Mesenteric fat pad (tissue), 1 donor: ENCODE measurements at places on chromosomes 11 and 22. TPM values are rescaled to one million over a fixed set of nuclear protein-coding genes. Genes with fewer than 3 reads are reported as not detected.

DNA sequence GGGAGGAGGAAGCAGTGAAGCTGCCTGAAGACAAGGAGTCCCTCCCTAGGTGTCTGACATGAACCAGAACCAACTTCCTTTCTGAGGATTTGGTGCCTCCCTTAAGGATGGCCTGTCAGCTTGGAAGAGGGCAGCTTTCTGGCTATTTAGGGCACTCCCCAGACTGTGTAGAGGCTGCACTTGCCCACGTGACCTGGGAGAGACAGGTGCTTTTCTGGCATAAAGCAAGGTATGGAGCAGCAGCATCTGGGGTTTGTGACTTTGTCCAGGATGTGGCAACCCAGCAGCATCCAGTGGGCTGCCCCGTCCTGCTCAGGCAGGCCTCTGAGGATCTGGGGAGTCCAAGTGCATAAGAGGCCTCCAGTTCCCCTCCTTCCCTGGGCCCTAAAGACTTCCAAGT is 42.0 kb upstream of the TLCD5 start:
- DNase-seq: no peak

- no peak for DNase-seq
Measured at GRCh38 chr22:36486619-36487384, 5.4 kb upstream of the TXN2 start.

The SPDYC gene
- not detected for total RNA-seq

The IRAG1 gene
- 24.8 TPM for total RNA-seq

- no peak for DNase-seq
Measured at GRCh38 chr11:47185305-47186075, 744 bp downstream of the PACSIN3 start.

The POU2AF2 gene
- not detected for total RNA-seq

DNA sequence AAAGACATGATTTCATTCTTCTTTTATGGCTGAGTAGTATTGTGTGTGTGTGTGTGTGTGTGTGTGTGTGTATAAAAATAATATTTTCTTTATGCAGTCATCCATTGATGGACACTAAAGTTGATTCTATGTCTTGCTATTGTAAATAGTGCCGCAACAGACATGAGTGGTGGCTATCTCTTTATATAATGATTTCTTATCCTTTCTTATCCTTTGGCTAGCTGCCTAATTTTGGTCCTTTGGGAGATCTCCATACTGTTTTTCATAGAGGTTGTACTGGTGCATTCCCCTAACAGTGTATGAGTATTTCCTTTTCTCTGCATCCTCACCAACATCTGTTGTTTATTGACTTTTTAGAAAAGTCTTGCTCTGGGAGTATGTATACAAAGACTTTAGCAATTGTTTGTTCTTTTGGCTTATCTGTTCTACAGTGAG is 107.0 kb downstream of the STIM1 start:
- DNase-seq: no peak

GRCh38 chr11:46733234-46733633 is 14.2 kb downstream of the F2 start:
- DNase-seq: no peak

DNA sequence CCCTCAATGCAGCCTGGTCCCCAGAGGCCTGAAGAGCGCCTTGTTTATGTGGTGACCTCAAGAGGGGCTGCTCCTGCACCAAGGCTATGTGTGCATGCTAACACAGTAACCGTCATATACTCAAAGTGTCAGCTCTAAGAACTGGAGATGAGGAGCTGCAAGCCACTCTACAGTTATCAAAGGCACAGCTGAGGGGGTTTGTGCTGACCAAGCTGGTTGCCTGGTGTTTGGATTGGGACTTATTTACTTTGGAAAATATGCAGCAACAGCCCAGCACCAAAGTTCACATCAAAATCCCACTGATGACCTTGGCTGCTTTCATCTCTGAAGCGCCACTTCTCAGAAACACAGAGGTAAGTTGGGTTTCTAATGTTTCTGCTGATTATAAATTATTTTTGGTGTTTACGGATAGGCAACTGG is at the start of gene SERPIND1:
SERPIND1 (plus strand) TSS at position 321 of the 420 bp plus-strand sequence. CDS start 5,200 bp downstream, outside the sequence.
- DNase-seq: no peak

GRCh38 chr11:69636512-69637197 is 4.3 kb upstream of the CCND1 start:
- no peak for DNase-seq

The USP2 gene
- total RNA-seq: 4.2 TPM
